ENCODE measurements at places on chromosomes 16 and 17. TPM values are rescaled to one million over a fixed set of nuclear protein-coding genes. Genes with fewer than 3 reads are reported as not detected.

The DHRS13 gene
- total RNA-seq = 6.4 TPM

The CDR2L gene
- total RNA-seq = 11.7 TPM

DNA sequence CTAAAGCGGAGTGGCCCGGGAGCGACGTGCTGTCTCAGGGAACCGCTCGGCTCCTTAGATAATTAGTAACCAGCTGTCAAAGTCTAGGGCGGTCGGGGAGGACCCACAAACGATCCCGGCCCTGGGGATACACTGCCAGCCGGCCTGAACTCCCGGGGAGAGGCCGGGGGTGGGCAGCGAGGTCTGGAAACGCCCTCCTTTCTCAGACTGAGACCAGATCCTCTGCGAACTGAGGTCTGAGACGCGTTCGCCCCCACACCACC, 1.3 kb downstream of the HNF1B start:
- H3K4me3 ChIP-seq = peak overlapping the region; percentile 45
- H3K27ac ChIP-seq = peak overlapping the region; percentile 93
- peaks cover 17% of the 10 kb centered on the region for H3K27me3 ChIP-seq
- H3K36me3 ChIP-seq = no peaks in the 10 kb centered on the region
- H3K4me1 ChIP-seq = peaks cover 57% of the 10 kb centered on the region

The KRTAP16-1 gene
- total RNA-seq = not detected
